Kidney epithelial cell (primary cell): ENCODE measurements at places on chromosomes 1 and 21.
A peak's percentile ranks its signal among the peaks of the same experiment; 100 is the strongest.

- peak; percentile 37 for DNase-seq
These were observed 1020.2 kb downstream of the TTLL7 start for GRCh38 chr1:82978461-82979324.

DNA sequence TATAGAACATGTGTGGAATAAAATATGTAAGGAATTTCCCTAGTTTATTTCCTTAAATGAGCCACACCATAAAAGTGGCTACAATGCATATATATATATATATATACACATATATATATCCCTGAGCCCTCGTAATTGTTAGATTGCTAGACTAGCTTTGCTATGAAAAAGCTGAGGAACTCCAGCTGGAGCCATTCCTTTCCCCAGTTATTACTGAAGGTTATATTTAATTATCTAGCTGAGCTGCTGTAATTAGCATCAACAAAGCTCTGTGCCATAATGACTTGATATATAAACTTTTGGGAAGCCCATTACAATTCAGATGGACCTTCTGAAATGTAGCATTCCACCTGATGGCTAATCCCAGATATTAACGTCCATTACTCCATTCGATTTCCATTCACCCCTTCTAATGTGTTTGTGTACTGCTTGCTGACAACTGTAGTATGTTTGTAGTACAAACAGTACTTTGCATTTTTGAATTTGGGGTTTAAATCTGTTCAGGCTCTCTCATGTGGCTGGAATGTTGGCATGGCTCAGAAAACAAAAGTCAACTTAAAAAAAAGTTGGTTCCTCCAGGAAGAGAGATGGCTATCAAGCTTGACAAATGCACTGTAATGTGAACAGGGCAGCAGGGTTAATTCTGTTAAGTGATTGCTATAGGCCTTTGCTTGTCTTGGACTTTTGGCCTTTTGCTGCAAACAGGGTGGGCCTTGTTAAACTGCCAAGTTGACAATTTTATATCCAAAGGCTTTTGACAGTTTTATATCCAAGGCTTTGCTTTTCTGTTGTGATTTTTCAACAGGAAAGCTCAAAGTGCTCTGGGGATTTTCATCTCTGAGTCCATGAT lies 170.0 kb downstream of the LTN1 start:
- no peak for DNase-seq

DNA sequence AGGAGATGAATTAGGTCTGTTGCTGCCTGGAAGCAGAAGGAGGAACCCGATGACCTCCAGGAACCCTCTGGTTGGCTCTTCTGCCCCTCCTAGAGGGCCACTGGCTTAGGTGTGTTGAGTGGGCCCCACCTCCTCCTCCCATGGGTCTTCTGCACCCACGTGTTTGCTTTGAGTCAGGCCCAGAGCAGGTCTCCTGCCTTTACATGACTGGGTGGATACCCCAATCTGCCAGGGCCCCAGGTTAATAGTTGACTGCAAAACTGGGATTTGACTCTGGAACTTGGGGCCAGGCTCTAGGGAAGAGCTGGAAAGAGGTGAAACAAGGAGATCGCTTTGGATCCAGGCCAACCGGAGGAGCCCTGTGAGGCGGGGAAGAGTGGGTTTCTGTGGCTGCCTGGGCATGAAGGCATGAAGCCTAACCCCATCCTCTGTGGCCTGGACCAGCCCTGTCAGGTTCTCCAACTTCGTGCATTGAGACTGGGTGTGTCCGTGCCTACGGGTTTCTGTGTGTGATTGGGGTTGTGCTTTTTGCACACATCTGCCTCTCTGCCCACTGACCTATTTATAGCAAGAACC lies 7.8 kb upstream of the LAD1 start:
- DNase-seq = no peak

DNA sequence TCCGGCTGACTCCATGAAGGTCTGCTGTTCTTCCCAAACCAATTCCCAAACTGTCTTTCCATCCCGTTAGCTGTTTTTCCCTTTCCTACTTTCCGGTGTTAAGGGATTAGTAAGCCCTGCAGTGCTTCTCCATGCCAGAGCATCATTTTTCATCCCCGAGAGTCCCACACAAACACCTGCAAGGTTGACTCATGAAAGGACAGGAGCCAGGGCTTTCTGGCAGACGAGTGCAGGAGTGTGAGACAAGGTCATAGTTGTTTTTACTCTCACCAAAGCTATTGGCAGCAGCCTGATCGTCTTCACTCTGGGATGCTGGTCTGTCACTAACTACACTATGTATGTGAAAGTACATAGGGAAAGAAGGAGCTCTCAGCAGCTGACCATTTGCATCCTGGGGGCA lies 10.2 kb upstream of the BECN2 start:
- no peak for DNase-seq

GRCh38 chr1:171635661-171636060 lies 13.6 kb downstream of the MYOCOS start:
- no peak for DNase-seq

- DNase-seq = no peak
These were observed 138.5 kb downstream of the ZSCAN20 start for GRCh38 chr1:33610864-33611455.

GRCh38 chr1:209485167-209485566 lies 98.3 kb upstream of the CAMK1G start:
- no peak for DNase-seq

- DNase-seq = no peak
These were observed 702.2 kb upstream of the ADGRL4 start for GRCh38 chr1:79708646-79709265.

GRCh38 chr1:108012553-108012952 lies 47.6 kb upstream of the VAV3 start:
- DNase-seq = no peak

DNA sequence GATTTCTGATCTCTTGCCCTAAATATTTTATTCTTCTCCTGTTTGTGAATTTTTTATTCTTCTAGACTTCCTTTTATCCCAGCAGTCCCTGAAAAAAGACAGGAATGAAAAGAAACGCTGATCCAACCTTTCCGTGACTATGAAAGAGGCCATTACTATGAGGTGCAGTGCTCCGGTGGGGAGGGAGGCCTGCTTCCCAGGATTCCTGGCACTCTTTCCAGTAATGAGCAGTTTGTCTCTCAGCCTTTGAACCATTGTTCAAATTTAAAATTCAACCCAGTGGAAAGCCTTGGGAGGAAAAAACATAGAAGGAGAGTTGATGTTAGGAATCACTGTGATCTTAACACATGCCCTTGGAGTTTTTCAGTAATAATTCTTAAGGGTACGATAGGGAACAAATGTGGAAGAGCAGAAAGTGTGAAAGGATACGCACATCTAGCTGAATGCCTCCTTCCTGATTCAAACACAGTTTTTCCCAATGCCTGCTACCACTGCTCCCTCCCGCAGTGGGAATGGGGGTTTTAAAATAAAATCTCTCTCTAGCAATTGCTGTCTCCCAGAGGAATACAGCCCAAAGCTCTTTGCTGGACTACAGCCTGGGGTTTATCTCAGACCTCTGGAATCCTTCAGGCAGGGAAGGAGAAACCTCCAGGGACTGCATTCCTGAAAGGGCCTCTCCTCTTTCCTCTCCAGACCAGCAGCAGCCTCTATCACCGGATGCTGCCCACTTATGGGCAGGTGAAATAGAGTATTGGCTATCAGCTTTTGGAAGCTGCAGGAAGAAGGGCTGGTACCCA lies 6.1 kb downstream of the IER5 start:
- DNase-seq = no peak

DNA sequence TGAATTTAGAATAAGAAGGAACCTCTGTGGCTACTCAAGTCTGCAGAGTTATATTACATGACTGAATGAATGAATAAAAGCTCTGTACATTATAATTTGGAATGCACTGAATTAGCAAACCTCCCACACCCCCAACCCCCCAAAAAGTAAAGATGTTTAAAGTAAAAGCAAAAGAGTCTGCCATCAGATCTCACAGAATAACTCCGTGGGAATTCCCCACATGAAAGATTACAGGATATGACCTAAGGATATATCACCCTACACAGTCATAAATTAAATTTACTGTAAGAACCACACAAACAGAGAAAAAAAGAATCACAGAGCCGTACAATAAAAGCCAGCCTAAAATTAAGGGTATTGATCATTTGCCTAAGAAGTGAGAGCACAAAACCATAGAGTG lies 587.3 kb downstream of the PTPRC start:
- peak; percentile 21 for DNase-seq

- peak; percentile 93 for DNase-seq
These were observed 6.5 kb upstream of the PDXK start for GRCh38 chr21:43712268-43712942.

GRCh38 chr1:81209461-81209860 lies 591.3 kb upstream of the ADGRL2 start:
- DNase-seq = no peak

DNA sequence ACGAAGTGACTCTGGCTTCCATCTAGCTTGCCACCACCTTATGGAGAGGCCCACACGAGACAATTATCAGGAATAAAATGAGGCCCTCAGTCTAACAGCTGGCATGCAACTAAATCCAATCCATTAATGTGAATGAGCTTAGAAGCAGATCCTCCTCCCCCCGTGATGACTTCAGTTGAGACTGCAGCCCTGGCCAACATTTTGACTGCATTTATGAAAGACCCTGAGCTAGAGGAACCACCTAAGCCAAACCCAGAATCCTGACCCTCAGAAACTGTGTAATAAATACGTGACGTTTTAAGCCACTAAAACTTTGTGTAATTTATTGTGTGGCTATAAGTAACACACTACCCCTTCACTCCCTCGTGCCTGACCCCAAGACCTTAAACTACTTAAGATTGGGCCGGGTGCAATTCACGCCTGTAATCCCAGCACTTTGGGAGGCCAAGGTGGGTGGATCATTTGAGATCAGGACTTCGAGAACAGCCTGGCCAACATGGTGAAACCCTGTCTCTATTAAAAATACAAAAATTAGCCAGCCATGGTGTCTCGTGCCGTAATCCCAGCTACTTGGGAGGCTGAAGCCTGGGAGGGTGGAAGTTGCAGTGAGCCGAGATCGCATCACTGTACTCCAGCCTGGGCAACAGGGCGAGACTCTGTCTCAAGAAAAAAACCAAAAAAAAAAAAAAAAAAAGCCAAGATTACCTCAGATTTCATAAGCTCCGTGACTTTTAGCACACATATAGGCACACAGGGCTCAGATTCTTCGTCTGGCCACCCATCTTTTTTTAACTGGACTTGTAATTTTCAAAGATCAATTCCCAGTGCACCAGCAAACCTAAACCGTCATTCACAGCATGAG lies 72.5 kb downstream of the ENAH start:
- DNase-seq = no peak

- DNase-seq = no peak
These were observed 41.3 kb downstream of the AKNAD1 start for GRCh38 chr1:108815566-108815965.

DNA sequence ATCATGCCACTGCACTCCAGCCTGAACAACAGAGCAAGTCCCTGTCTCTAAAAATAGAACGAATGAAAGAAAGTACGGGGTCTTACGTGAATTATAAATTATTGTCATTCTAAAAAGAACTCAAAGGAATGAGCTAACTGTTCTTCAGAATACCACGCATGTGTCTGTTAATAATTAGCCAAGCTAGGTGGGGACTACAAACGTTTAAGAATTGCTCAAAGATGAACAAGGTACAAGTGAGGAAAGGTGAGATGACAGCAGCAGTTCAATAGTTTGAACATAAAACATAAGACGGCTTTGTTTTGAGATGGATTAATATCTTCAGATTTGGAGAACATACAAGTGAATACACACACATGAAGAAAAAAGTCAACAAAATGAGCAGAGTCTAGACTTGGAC lies 79.6 kb downstream of the UBR4 start:
- DNase-seq = no peak

GRCh38 chr1:155169541-155169940 lies 3.6 kb downstream of the KRTCAP2 start:
- DNase-seq = no peak

DNA sequence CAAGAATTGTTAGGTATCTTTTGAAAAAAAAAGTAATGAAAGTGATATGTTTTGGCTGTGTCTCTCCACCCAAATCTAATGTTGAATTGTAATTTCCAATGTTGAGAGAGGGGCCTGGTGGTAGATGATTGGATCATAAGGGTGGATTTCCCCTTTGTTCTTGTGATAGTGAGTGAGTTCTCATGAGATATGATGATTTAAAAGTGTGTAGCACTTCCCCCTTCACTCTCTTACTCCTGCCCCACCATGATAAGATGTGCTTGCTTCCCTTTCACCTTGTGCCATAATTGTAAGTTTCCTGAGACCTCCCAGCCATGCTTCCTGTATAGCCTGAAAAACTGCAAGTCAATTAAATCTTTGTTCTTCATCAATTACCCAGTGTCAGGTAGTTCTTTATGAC lies 70.7 kb downstream of the XCL2 start:
- no peak for DNase-seq

DNA sequence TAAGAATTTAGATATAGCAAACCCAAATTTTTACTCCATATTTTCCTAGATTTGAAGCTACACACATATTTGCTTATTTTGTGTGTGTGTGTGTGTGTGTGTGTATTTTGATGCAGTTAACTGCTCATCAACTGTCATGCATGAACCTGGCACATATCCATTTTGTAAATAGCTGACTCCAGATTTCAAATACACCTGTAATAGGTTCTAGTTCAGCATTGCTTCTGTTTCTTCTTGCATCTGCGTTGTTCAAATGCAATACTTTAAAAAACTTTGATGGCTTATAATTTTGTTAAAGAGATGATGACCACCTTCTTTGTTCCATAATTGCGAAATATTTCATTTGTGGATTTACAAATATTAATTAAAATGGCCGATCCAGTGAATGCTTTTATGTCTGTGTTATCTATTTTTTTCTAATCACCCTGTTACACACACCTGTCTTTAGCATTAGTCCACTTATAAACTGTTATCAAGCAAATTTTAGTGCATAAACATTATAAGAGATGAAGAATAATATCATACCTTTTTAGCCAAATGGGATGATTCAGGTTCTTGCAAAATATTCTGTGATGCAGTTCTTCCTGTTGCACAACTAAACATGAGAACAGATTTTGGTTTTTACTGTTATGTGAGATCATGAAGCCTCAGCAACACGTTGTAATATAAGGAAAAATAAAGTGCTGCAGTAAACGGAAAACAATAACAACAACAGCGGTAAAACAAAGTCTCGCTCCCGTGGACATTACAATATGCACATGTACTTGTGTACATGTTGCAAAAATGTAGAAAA lies 12.7 kb upstream of the S100A11 start:
- no peak for DNase-seq

DNA sequence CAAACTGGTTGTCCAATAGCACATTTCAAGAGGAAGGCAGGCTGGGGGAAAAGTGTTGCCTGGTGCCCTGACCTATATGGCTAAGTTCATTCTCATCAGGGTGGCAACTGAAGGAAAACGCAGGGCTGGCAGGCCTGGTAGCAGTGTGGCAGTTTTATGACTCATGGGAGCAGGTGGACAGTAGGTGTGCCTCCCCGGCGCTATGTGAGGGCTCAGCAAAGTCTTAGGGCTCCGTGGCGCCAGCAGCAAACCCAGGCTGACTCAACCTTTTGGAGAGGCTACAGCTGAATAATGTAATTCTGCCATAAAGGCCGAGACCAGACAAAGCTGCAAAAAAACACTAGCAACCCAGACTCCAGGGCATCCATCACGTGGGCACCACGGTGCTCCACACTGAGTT lies 23.6 kb downstream of the GADD45A start:
- no peak for DNase-seq

DNA sequence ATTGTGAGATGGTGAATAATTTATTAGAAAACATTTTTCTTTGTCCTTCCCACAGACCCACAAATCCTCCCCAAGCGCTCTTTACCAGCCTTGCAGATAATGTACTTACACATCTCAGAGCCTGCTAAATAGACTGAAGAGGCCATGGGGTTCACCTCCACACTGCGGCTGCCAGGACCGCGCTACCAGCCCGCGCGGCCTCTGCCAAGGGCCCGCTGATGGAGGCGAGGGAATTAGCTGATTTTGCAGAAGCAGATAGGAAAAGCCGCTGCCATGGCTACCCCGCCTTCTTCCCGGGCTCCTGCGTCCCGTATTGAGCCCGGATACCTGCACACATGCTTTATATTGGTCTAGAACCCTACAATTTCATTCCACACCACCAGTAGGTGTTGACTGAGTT lies 248.0 kb upstream of the FOXD3 start:
- no peak for DNase-seq
